Keratinocyte (primary cell): ENCODE measurements at places on chromosomes 6 and 20.

DNA sequence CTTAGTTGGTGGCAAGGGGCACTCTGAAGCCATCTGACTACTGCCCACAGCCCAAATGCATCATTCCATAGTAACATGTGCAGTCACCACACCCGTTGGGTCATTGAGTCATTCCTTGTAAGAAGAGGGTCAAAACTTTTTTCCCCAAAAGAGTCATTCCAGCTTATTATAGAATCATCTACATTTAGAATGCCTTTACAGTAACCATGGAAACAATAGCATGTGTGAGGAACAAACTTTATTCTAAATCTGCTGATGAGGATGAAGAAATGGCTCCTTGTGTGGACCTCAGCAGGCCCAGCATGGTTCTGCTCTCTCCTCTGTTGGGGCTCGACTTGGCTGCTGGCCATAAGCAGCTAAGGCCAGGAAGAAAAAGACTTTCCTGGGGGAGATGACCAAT is 111.2 kb upstream of the PTPRT start:
- DNase-seq: no peak

GRCh38 chr6:8900056-8900455 is 464.7 kb upstream of the SLC35B3 start:
- no peak for DNase-seq

DNA sequence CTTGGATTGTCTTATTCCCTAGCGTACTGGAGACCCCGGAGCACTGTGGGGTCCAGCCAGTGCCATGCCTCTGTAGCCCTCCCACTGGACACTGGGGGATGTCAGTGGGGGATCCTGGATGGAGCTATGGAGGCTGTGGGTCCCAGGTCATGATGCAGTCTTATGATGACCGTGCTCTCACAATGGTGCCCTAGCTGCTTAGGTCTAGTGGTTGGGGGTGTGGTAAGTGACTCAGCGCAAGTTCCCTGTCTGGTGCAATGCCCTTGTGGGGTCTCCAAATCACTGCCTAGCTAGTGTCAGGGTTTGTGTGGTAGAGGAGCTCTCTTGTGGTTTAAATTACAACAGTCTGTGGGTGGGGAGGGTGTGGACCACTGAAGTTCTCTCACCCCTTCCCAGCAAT is 135.4 kb downstream of the CDC5L start:
- DNase-seq: no peak

GRCh38 chr20:53838311-53838868 is 232.0 kb downstream of the BCAS1 start:
- no peak for DNase-seq

DNA sequence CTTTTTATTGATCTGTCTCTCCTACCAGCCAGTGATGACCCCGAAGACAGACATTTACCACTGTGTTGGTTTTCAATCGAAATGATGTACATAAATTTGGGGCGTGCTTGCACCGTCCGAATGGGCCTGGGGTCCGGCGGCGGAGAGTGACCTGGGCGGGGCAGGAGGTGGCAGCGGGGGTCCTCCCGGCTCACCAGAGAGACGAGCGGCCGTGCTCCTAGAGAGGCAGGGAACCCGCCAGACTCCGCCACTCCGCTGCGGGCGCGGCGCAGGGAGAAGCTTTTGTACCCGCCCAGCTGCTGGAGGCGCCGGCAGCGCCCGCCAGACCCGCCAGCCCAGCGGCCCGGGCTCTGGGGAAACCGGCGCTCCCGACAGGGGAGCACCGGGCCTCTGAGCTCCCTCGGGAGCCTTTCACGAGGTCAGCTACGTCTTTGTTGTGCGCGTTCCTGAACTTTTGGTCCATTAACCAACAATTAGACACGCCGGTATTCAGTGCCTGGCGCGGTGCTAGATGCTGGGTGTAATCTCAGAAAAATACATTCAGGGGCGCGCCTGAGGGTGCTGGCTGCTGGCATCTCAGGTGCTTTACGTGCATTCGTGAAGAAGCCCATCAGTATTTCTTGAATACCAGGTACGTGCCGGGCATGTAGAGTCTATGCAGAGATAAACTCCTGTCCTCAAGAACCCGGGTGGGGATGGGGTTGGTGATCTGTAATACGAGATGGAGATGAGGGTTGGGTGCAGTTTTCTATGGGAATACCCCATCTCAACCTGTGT is at the start of gene PGBD1:
Gene PGBD1, plus strand, starts transcription at position 285 of the 777 bp plus-strand sequence. CDS start 2,242 bp downstream, outside the sequence.
- no peak for DNase-seq

DNA sequence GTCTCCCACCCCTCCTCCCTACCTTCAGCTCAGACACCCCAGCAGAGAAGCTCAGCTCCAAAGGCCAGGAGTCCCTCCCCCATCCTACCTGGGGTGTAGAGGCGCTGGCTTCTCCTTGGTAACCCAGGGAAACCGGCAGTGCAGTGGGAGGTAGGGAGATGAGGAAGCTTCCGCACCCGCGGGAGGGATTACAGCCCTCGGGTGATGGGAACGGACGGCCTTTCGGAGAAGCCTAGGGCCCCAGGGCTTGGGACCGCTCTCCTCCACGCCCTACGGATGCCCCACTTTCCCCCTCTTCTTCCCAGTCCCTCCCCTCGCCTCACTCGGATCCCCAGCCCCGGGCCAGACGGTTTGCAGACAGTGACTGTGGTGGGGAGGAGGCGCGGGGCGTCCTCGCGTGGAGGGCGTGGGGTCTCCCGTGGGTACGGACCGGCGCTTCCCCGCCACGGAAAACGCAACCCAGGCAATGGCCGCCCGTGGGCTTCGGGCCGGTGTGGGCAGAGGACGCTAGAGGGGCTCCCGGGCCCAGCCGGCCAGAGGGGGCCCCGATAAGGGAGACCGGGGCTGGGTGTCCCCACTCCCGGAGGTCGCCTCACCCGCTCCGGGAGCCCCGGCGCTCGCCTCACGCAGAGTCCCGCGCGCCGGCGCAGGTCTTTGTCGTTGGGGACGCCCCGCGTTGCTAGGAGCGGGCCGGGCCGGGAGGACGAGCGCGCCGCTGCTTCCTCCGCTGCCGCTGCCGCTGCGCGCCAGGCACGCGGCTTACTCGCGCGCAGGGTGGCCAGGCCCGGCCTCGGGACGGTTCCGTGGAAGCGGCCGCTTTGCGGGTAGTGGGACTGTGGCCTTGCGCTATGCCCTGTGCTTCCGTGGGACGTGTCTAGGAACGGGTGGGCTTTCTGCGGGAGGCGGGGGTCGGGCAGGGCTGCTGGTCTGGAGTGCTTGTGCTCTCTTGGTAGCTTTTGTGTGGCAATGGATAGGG is 15.8 kb downstream of the AARS2 start:
- no peak for DNase-seq

DNA sequence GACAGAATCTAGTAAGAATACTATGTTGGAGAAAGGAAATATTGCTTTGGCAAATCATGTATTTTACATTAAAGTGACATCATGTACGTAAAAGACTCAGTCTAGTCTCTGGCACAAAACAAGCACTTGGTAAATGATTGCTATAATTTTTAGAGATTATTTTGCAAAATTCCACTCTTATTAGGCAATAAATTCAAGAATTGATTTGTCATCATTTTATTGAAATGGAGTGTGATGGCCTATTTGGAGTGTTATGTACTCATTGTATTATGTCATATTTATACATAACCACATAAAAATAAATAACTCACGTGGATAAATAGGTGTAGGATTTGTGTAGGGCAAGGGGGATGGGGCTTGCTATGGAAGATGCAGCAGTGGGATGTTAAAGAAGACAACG is 70.0 kb upstream of the FYN start:
- no peak for DNase-seq

- no peak for DNase-seq
Measured at GRCh38 chr6:34295721-34296120, 46.9 kb upstream of the SMIM29 start.

DNA sequence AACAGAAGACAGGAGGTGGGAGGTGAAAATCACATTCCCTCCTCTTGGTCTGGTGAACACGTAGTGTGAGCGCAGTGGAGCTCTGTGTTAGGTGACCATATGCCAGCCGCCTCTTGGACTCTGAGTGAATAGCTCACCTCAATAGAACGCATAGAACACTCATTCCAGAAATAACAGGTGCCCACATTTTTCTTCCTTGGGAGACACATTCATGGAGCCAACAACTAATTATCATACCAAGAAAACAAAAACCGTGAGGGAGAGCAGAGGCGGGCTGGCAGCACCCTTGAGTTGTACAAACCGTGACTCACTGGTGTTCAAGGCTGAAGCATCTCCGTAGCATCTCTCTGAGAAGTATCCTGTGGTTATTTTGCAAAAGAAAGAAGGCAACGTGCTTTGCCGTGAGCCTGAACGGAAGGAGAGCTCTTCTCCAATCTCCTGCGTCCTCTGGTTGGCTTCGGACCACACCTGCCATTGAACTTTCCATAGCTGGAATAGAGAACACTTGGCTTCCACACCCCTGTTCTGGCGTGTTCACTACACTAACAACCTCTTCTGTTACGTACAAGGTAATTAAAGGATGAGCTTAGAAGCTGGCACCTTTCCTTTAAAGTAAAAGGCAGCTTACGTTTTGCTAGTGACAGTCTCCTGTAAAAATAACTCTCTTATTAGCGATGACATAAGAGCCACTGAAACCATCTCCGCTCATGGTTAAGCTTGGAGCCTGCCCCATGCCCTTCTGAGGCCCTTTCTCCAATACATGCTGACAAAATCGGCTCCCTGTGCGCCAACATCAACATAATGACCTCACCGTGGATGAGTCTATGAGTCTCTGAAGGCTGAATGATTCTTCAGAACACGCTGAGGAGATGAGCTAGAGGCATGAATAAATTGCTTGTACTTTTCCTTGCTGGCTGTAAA is 30.2 kb upstream of the SGK1 start:
- peak; percentile 28 for DNase-seq

- no peak for DNase-seq
Measured at GRCh38 chr6:142195862-142196541, 48.9 kb downstream of the VTA1 start.

DNA sequence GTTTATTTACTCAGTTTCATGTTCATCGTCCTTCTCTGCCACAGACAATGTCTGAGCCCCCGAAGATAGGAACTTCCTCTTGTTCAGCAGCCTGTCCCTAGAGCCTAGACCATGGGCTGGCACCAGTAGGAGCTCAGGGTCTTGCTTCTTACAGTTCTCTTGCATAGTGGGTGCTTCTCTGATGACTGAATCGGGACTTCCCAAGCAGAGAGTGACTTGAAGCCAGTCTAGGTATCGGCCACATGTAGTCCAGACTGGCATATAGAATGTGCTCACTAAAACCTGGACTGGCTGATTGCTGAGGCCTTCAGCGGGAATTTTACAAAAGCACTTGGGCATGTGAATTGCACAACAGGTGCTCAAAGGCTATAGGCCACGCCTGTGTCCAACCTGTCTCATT is 52.0 kb downstream of the PRDM1 start:
- no peak for DNase-seq

GRCh38 chr6:25197111-25197510 is 82.1 kb upstream of the CARMIL1 start:
- no peak for DNase-seq

GRCh38 chr6:115485400-115485799 is 575.3 kb downstream of the FRK start:
- no peak for DNase-seq

GRCh38 chr6:167835260-167835659 is 8.5 kb downstream of the AFDN start:
- no peak for DNase-seq

GRCh38 chr20:3741836-3742458 is 9.5 kb downstream of the HSPA12B start:
- DNase-seq: no peak

GRCh38 chr6:8100159-8100854 is 2.0 kb downstream of the EEF1E1 start:
- no peak for DNase-seq
